ENCODE measurements at places on chromosomes 5 and 9.

DNA sequence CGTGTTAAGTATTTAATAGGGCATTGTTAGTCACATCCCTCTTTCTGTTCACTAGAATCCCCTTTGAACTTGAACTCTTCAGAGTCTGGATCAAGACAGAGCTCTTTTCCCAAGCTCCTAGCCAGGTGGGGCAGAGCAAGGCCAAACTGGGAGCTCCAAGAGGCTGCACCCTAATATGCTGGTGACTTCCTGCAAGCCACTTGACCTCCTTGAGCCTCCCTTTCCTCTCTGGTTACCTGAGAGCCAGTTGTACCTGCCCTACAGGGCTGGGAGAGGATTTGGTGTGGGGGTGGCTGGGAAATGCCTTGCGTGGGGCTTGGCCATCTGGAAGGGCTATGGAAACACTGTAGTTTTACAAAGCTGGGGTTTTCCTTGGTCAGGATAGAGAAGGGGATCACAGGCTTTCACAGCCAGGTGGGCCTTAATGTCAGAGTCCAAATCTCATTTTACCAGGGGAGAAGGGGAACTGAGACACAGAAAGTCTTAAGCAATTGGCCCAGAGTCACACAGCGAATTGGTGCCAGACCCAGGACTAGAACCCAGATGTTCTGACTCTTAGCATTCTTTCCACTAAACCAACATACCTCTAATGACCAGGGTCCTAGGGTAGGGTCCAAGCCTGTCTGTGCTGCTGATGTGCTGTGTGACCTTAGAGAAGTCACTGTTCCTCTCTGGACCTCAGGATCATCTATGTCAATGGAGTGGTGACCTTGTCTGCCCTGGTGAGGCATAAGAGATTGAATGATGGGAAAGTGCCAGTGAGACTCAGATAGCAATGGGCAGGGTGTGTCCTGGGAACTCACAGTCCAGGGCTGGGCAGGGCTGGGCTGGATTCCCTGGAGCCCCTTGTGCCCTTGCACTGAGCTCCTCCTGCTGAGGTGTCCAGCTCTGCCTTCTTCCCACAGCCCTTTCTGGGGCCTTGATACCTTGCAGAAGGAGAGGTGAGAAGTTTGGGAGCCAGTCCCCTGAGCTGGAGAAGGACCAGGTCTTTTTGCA lies 35.8 kb downstream of the GSN start:
- no peak for DNase-seq

- DNase-seq, result no peak
Measured at GRCh38 chr9:71249729-71250317, 128.4 kb upstream of the TRPM3 start.

DNA sequence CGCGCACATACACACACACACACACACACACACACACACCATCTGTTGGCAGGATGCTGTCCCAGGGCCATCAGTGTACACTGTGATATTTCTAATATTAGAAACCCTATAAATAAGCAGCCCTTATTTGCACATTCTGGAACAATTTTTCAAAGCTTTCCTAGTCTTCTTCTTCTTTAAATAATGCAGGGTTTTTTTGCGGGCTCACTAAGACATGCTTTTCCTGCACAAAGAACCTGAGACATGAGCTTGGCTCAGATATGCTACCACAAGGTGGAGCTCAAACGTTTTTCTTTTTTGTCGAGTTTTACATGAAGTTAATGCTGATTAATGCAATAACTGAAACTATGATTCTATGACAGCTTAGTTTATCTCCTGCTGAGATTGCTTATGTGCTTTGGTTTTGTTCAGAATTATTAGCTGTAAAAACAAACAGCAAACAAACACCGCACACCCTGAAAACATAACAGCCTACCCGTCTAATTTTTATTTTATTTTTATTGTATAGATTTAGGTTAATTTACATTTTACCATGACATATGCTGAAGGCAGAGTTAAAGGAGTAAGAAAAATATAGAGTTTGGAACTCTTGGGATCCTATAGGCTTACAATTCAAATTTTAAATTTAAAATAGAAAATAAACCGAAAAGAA lies 95.8 kb downstream of the ALDH1A1 start:
- DNase-seq, result no peak

GRCh38 chr5:132629230-132629944 lies 28.6 kb upstream of the IL13 start:
- DNase-seq, result no peak

DNA sequence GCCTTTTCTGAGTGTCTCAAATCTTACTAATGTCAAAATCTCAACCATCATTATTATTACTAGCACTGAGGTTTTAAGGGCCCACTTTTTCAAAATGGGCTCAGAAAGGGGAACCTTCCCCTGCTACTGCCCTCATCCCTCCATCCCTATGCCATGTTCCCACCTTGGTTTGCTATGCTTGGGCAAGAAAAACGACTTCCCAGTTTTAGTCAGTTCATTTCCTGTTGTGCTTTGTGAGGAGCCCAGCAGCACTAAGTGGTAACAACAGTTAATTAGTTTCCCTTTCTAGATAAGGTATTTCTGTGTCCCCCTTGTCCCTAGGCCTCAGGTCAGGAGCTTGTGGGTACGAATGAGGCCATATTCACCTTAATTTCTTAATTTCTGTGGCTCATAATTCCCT lies 595.2 kb downstream of the RAB3C start:
- DNase-seq, result no peak

DNA sequence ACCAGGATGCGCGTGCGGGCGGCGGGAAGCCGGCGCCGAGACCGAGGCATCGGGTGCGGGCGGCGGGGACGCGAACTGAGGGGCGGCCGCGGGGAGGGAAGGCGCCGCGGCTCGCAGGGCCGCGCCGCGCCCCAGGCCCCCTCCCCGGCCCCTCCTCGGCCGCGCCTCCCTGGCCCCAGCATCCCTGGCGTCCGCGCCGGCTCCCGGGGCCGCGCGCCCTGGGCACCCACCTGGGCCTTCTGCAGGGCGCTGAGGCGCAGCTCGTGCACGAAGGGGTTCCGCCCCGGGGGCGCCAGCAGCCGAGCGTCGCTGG lies 324 bp downstream of the LPCAT1 start:
- no peak for DNase-seq

DNA sequence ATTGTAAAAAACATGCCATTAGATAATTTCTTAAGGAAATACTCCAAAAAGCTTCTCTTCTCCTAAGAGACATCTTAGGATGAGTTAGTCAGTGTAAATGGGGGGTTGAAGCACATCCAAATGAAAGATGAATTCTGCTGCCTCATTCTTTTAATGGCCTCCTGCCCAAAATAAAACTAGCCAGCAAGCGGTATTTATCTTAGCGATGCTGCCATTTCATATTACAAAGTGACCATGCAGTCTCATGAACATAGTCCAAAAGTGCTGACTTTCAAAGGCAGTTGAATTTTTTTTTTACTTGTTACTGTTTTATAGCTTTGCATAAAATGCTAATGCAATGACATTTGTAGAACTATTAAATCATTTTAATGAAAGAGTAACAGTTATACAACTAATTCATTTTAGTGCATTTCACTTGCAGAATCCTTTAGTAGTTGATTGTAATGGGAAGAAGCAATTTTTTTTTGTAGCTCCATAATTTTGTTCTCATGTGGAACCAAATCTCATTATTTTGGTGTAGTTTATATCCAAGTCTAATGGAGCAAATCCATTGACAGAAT lies 151.5 kb downstream of the CAVIN4 start:
- no peak for DNase-seq

DNA sequence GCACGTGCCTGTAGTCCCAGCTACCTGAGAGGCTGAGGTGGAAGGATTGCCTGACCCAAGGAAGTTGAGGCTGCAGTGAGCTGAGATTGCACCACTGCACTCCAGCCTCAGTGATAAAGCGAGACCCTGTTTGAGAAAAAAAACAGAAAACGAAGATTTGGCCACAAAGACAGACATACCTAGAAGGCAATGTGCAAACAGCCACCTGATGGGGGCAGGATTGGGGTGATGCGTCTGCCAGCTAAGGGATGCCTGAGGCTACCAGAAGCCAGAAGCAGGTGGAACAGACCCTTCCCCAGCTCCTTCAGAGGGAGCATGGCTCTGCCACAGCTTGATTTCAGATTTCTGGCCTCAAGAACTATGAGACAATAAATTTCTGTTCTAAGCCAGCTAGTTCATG lies 2.9 kb downstream of the HIGD2A start:
- DNase-seq, result no peak

- peak; percentile 31 for DNase-seq
Measured at GRCh38 chr5:58871648-58872242, 288.9 kb downstream of the RAB3C start.

DNA sequence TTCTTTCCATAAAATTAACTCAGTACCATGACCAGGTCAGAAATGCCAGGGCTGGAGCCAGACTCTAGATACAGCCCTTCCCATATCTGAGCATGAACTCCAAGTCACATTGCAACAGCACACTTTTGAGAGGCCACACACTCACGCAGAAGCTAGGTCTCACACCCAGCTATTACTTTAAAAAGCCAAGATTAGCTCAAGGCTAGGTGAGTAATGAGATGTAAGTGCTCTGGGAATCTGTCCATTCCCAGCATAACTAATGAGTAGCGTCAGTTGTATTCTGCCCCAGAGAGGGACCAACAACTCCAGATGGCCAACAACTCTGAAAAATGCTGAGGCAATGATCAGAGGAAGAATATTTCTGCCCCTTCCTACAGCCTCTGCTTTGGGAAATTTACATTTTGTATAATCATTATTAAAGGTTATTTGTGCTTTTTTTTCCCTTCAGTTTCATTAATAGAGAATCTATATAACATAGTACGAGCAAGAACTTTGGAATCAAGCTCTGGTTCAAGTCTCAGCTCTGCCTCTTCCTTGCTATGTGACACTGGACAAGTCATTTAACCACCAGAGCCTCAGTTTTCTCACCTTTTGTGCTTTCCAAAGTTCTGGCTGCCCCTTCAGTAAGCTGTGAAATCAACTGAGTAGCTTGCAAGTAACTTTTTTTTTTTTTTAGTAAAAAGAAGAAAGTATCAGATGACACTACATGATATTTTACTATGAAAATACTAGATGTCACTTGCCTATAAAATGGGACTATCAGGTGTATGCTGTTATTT lies 118.3 kb downstream of the NR6A1 start:
- no peak for DNase-seq

GRCh38 chr5:79508354-79508753 lies 5.6 kb downstream of the HOMER1 start:
- DNase-seq, result no peak

DNA sequence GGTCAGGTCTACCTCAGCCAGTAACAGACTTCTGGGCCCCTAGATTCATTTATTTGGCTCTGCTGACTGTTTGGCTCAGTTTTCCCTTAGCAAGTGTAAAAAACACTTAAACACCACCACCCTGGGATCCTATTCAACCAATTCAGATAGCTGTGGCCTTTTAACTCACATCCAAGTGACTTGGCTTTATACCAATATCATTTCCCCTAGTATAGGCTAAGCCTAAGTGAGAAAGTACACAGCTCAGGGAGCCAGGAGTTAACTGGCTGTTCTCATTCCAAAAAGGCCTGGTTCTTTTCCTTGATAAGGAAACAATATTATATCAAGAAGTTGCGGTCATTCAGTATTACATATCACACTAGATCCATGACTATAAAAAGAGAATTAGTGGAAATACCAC lies 163.5 kb downstream of the ARL15 start:
- no peak for DNase-seq

GRCh38 chr9:115237385-115237998 lies 119.5 kb upstream of the TNC start:
- DNase-seq, result no peak

DNA sequence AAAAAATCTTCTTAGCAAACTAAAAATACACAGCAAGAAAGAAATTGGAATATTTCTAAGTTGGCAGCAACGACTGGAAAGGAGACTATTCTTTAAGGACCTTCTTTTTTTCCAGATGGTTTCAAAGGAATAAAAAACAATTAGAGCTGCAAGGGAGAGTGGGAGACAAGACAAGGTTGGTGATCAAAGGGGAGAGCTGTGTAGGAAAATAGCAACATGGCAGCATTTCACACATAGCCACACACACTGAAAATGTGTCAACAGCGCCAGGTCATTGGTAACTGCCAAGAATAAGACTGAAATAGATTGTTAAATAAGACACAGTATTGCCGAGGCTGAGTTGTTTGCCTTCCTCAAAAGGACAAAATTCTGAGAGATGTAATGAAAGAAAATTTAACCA lies 88.1 kb upstream of the TLE1 start:
- no peak for DNase-seq

DNA sequence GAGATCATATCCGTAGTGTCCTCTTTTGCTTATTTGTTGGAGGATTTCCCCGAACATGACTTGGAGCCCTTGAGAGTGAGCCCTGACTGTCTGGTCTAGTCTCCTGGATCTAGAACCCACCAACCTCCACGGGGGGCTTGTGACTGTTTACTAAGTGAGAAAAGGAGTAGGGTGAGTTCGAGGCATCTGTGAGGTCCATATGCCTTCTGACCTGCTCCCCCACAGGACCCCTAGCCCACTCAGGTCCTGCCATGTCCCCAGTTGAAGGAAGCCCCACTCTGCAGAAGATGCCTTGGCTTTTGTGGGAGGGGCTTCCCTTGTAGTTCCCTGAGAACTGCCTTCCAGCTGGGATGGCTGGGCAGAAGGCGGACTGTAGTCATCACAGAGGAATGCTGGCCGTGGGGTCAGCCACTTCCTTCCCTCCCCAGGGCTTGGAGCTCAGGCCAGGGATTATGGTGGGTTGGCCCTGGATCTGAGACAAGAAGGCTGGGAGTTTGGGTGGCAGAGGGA lies 7.0 kb upstream of the IRF1 start:
- DNase-seq, result peak; percentile 6

GRCh38 chr9:119257592-119257991 lies 111.6 kb downstream of the BRINP1 start:
- no peak for DNase-seq

- DNase-seq, result no peak
Measured at GRCh38 chr5:54619731-54620130, 102.2 kb downstream of the SNX18 start.

- DNase-seq, result no peak
Measured at GRCh38 chr9:88522360-88522759, 12.6 kb upstream of the NXNL2 start.

- DNase-seq, result no peak
Measured at GRCh38 chr5:150123542-150123941, 32.1 kb downstream of the PDGFRB start.

GRCh38 chr9:12416716-12417115 lies 276.5 kb upstream of the TYRP1 start:
- no peak for DNase-seq

DNA sequence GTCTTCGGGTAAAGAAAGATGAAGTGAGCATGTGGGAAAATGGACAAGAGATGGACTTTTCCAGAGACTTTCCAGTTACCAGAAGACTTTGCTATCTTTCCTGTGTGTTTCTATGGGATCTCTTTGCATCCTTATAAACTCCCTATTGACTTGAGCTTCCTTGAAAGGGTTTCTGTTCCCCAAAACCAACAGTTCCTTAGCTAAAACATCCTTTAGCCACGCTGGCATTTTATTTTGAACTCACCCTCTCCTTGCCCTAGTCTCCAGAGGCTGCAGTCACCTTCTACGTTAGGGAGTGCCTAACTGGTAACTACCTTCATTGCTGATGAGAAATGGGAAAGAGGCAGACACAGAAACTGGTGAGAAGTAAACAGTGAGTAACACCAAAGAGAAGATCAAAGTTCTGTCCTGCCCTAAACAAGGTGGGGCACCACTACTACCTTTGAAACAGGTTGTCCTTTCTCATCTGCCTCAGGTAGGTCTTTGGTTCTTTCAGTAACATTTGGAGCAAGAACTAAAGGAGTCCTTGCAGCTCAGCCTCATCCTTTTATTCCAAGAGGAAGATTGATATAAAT lies 402.9 kb downstream of the ENC1 start:
- no peak for DNase-seq
